ENCODE measurements at places on chromosomes 1 and 21.

- no peak for DNase-seq
Measured at GRCh38 chr1:194298007-194298598, 1111.7 kb upstream of the B3GALT2 start.

DNA sequence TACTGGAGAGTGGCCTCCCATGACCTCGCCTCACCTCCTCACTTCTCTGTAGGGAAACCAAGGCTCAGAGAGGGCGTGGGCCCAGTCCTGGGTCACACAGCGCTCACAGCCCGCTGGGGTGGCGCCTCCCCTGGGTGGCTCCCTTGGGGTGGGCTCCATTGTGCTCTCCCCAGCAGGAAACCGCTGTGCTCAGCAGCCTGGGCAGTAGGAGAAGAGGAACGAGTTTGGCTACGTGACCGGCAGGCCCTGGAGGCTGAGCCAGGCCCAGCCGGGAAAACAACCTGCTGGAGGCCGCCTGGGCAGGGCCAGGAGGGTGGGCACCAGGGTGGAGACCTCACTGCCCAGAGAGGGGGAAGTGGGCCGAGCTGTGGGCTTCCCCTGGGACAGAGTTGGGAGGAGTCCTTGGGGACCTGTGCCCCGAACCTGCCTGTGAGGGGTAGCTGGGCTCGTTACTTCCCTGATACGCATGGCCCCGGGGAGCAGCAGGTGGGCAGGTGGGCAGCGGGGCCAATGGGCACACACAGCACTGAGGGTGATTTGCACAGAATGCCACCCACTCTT is 15.0 kb upstream of the FAM131C start:
- no peak for DNase-seq

GRCh38 chr1:187527346-187527745 is 698.6 kb downstream of the PLA2G4A start:
- no peak for DNase-seq

DNA sequence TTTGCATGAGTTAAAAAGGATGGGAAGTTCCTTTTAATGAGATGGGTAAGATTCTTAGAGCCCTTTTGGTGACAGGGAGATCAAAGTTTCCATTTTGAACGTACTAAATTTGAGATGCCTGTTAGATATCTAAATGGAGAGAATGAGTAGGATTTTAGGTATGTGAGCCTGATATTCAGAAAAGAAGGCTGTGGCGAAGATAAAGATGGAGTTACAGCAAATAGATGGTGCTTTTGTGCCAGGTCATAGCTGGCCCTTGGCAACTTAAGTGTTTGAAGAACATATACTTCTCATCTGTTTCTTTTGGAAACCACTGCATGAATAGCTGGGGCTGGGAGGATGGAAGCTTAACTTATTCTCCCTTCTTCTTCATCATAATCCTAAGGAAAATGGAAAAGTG is 282.5 kb downstream of the PTBP2 start:
- no peak for DNase-seq

- DNase-seq: no peak
Measured at GRCh38 chr1:205124726-205125125, 2.9 kb upstream of the RBBP5 start.

DNA sequence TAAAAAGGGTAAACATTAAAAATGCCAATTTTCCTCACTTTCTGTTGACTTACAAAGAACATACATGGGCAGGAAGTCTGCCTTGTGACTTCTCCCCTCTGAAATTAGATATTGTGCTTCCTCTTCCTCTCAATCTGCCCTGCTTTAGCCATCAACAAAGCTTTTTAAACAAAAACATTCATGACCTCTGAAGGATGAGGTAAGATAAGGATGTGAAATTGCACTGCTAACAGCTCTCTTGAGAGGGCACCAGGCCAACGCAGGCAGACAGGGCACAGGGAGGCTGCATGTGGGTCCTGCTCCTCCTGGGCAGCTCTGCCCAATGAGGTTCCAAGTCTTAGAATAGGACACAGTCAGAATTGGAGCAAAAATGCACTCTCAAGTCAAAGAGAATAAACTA is 62.1 kb downstream of the DEGS1 start:
- DNase-seq: peak; percentile 35

- no peak for DNase-seq
Measured at GRCh38 chr1:180898441-180899219, 14.1 kb upstream of the KIAA1614 start.

GRCh38 chr1:200972985-200973742 is 50.4 kb downstream of the KIF21B start:
- no peak for DNase-seq

- no peak for DNase-seq
Measured at GRCh38 chr1:29762635-29763034, 526.3 kb downstream of the PTPRU start.

GRCh38 chr1:146049436-146049835 is 27.9 kb upstream of the HJV start:
- no peak for DNase-seq

DNA sequence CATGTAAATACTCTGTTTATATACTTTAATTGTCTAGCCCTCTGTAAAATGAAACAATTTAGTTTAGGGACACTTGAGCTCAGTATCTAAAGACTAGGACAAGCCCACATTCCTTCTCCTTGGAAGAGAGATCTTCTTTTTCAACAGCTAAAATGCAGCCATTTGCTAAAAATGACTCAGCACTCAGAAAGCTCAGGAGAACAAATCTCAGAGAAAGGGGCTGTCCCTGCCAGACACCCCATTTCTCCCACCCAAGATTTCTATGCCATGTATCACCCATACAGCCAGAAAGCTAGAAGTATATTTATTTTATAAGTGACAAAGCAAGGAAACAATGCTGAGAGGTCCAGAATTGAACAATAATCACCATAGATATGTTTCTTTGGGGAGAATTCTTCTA is 23.2 kb upstream of the PRDX6 start:
- DNase-seq: no peak

- DNase-seq: no peak
Measured at GRCh38 chr1:235806123-235806522, 60.6 kb downstream of the LYST start.

Data from CD4-positive, alpha-beta T cell treated with Interleukin-6 for 4 hours (primary cell).